ENCODE measurements at places on chromosomes 13 and 19.

DNA sequence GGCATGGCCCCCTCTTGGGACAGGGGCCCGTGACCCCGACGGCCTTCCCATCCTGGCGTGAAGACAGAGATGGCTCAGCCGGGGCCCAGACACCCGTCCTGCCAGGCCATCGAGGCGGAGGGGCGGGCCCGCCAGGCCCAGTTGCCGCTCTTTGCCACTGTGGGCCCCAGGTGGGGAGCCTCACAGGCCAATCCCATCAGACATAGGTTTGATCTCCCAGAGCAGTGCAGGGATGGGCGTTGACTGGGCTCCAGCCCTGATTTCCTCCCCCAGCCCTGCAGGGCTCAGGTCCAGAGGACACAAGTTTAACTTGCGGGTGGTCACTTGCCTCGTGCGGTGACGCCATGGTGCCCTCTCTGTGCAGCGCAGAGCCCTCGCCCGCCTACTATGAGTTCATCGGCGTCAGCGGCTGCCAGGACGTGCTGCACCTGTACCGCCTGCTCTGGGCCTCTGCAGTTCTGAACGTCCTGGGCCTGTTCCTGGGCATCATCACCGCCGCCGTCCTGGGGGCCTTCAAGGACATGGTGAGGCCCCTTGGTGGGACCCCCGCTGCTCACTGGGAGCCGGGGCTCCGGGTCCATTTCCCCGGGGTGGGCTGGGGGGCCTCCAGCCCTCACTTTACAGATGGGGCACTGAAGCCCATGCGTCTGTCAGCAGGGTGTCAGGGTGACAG lies 42.4 kb downstream of the TMEM255B start:
- DNase-seq: no peak

DNA sequence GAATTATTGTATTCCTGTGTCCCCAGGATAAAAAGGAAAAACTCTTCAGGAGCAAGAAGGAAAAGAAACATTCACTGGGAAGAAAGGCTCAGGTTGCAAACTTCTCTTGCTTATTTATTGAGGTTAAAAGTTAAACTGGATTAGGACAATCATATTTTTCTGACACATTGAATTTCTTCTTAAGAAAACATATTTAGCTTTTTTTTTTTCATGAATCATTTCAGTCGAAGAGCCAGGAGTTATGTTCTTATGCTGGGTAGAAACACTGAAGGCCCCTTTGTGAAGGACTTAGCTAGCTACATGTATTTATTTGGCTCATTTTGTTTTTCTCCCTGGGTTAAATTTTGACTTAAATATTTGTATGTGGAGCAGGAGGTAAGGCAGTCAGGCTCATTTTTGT lies 434.0 kb downstream of the KLF5 start:
- no peak for DNase-seq

DNA sequence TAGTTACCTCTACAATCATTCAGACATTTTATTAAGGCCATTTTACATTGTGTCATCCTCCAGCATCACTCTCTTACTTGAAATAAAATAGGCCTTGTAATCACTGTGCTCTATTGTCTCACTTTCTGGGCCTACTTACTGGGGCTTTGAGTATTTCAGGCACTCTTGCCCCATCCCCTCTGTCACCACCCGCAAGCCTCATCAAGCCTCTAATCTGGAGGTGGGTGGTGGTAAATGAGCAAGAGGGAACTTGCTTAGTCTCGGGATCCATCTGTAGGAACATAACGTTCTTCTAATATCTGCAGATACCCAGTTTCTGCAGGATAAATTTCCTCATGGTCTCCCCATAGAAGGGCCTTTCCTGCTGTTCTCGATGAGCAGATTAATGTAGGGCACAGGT lies 19.4 kb upstream of the GPR18 start:
- no peak for DNase-seq

DNA sequence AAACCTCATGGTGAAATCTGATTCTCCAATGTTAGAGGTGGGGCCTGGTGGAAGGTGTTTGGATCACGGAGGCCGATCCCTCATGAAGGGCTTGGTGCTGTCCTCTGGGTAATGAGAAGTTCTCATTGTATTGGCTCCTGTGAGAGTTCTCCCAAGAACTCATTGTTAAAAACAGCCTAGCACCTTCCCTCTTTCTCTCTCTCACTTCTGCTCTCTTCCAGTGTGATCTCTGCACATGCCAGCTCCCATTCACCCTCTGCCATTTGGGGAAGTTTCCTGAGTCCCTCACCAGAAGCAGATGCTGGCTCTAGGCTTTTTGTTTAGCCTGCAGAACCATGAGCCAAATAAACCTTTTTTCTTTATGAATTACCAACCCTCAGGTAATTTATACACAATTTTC lies 3.1 kb upstream of the SUCLA2 start:
- DNase-seq: no peak

- no peak for DNase-seq
Observed at GRCh38 chr13:78096221-78096620, 177.6 kb upstream of the EDNRB start.

GRCh38 chr19:33668968-33669367 lies 47.2 kb downstream of the CHST8 start:
- no peak for DNase-seq

DNA sequence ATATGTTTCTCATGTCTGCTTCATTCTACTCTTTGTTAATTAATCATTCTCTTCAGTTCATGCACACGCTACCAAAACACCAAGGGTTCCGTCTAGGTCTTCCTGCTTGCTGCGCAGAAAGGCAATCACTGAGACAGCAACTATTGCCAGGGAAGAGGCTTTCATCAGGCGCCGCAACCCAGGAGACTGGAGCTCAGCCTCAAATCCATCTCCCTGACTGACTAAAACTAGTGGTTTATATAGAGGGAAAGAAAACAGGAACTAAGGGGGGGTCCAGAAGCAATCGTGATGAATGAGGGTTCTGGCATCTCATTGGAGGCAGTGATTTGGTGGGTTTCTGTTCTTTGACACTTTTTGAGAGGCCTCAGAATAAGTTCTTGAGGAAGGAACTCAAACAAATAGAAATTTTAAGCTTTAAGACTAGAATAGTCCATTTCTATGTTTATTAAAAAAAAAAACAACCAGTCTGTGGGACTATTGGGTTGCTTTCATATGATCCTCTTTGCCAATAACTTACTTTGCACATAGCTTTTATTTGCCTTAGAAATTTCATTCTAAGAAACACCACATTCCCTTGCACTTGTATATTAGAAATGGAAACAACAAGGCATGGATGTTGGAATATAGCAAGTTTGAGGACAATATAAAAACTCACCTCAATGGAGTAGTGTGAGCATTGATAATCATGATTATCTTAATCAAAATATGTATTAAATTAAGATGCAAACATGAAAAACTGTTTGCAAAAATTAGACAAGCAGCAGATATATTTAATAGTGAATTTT lies 691.2 kb upstream of the GPC6 start:
- no peak for DNase-seq

DNA sequence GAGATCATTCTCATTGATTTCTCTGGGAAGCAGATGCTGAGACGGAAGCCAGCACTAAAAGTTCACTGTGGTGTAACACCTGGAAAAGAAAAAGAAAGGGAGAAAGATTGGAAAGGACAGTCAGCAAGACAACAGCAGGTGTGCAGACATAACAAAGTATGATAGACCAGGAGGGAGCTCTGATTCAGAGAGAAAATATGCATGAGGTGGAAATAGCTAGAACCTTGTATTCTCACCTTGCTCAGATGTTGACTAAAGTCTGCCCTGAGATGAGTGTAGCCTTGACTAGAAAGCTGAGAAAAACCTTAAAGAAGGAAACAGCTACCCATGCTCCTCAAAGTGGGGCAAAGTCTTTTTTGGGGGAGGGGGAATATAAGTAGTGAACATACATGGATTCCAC lies 1711.8 kb downstream of the EFNB2 start:
- no peak for DNase-seq

GRCh38 chr13:109389456-109389855 lies 396.9 kb downstream of the IRS2 start:
- no peak for DNase-seq

DNA sequence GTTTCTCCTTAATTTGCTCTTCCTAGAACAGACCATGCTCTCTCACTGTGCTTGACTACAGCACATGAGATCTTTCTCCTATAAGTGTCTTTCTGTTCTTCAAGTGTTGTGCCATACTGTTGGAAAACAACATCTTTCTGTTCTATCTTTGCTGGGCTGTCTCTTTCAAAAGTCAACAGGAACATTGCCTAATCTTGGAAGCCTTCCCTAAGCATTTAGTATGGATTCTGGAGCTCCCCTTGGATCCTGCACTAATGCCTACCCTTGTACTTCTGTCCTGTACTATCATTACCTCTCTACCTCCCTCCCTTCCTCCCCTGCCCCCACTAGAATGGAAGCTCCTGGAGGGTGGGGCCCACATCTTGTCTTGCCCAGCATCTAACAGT lies 26.8 kb downstream of the STARD13 start:
- DNase-seq: no peak

GRCh38 chr13:73903561-73903960 lies 230.6 kb downstream of the KLF12 start:
- no peak for DNase-seq

GRCh38 chr13:111954661-111955411 lies 112.1 kb upstream of the SOX1 start:
- no peak for DNase-seq

- DNase-seq: no peak
Observed at GRCh38 chr19:19296953-19297689, 23.2 kb downstream of the SUGP1 start.

DNA sequence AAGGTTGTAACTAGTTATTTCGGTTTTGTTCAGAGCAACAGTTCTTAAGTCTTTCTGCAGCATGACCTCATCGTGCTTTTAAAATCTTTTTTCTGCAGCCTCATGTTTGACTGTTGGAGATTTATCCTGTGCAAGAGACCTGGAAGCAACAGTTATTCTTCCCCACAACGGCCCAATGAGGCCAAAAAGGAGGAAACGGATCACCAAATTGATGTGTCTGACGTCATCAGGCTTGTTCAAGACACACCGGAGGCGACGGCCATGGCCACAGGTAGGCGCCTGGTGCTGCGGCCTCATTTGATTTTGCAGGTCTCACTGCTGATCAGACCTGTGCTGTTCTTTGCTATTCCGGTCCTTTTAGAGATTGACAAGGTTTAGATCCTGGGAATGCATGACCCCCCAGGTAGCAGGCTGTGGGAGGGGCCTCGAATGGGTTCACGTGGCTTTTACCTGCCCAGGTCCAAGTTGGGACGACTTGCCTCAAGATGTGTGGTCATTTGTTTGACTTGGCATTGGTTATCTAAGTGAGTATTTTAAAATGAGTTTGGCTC lies 66.8 kb upstream of the MCF2L start:
- DNase-seq: no peak

- no peak for DNase-seq
Observed at GRCh38 chr13:106941779-106942178, 373.8 kb upstream of the ARGLU1 start.

DNA sequence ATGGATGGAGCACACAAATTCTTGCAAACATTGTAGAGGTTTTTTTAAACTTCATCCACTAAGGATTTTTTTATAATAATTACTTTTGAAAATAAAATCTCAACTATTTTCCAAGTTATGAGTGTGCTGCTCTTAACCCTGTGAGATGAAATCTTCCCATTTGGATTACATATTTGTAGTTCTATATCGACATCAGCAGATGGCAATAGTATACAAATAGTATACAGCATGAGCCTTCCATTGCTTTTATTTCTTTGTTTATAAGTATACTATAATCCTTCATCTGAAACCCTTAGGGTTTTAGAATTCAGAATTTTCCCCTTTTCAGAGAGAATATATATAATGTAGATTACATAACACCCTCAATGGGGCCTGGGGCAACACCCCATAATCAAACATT lies 70.5 kb downstream of the GJA3 start:
- no peak for DNase-seq

DNA sequence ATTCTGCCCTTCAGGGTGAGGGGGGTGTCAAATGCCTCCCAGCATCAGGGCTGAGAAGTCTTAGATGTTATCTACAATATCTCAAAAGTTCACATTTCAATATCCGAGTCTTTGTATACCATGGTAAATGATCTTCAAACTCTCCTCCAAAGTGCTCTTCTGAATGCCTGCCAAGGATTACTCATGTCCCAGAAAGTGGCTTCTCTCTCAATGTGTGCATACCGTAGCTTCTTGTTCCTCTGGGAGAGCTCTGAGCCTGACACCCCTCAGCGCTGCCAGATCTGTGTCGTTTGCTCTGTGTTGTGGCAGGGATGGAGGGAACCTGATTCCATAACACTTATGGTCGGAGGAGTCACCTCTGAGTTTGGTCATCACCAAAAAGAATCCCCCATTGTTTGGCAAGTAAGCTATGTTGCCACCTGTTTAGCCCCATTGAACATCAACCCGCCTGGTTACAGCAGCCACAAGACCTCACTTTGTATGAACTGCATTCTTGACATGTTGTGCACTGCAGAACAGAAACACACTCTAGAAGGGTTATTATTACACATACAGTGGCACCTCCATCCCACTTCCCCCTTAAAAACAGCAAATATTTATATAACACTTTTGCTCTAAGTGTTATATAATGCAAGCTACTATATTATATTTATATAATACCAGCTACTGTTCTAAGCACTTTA lies 163.1 kb upstream of the MIR17HG start:
- DNase-seq: no peak

DNA sequence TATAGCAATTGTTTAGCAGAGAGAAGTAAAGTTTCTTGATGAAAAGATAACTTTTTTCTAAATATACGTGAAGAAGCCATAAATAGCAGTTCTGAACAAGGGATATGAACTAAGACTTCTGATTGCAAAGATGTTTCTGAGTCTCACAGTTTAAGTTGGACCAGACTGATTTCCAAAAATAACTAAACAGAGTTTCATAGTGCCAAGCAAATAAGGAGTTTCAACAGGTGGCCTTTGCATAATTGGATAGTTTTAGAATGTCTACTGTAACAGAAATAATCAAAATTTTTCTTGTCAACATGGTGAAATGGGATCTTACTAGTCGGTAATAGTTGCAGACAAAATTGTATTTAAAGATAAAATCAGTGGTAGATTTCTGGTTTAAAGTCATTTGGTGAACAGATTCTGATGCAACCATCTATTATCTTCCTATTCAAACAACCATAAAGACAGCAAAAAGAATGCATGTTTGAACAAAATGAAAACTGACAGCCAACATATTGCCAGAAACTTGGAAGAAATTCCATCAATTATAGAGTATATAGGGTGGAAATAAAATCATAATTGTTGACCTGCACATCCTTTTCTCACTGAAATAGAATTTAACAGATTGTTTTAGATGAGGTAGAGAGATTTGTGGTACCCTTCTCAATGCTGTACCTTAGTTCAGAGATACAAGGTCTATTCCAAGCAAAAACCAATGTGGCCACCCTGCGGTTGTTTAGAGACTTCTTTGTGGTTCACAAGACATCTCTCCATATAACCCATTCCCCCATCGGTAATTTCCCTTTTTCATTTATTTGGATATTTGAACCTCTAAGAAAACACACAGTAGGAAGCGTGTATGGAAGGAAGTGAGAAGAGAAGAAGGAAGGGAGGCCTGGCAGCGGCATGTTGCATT lies 275.3 kb downstream of the COG6 start:
- DNase-seq: no peak

DNA sequence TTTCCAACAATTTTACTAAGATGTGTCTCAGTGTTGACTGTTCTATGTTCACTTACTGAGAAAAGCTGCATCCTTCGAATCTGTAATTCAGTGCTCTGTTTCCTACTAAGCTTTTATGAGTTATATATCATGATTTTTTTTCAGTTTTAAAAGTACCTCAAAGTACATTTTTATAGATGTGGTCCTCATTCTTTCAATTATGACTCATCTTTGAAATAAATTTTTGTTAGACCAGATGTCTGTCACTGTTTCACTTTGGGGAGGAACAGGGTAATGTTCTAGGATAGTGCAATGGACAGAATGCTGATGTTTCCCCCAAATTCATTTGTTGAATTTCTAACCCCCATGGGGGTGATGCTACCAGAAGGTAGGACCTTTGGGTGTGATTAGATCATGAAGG lies 74.8 kb downstream of the NALCN start:
- no peak for DNase-seq

Measured in hypothalamus (tissue), 51 donors.